Activated CD4-positive, alpha-beta T cell treated with anti-CD3 and anti-CD28 coated beads for 24 hours (primary cell): ENCODE measurements at places on chromosomes 2 and 18.

DNA sequence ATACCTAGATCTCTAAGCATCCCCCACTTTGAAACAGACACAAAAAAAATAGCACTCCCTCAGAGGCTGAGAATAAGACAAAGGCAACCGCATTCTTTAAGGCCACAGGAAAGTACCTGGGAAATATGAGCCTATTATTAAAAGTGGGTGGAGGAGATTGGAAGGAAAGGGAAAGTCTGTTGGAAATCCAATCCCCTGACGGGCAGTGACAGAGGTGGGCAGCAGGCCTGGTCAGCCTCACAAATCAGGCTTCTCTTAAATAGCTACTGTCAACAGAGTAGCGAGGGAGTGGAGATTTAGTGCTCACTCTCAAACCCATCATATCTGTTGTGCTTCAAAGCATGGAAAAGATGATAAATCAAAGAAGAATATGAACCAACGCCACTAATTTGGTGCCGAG, 324.4 kb downstream of the ALK start:
- no peak for DNase-seq

DNA sequence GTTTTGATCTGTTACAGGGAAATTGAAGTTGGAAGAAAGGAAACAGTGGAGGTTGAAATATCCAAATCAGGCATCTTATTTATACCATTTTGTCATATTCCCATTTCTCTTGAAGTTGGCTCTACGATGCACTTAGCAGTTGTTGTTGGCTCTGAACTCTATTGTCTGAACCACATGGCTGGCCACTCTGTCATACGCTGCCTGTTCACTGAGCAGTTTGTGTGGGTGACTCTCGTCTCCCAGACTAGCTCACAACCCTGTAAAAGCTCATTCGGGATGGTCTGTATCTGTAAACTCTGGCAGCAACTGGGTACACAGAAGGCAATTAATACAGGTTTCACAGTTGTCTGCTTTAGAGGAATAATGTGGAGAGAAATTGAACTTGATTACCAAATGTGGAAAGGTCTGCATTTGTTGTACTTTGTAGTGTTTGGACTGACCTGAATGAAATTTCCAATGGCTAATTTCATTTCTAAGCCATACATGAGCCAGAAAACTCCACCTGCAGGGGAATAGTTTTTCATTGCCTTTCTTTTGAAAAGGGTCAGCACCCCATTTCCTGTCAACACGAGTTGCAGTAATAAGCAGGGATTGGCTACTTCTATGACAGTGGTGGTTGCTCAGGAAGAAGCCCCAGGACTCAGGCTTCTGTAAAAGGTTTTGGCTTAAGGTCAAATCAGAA, 378.2 kb downstream of the OSR1 start:
- no peak for DNase-seq

- DNase-seq, result no peak
Observed at GRCh38 chr2:190533175-190533967, 1.2 kb downstream of the NEMP2 start.

GRCh38 chr2:205762881-205763280, 80.6 kb downstream of the NRP2 start:
- DNase-seq, result no peak

DNA sequence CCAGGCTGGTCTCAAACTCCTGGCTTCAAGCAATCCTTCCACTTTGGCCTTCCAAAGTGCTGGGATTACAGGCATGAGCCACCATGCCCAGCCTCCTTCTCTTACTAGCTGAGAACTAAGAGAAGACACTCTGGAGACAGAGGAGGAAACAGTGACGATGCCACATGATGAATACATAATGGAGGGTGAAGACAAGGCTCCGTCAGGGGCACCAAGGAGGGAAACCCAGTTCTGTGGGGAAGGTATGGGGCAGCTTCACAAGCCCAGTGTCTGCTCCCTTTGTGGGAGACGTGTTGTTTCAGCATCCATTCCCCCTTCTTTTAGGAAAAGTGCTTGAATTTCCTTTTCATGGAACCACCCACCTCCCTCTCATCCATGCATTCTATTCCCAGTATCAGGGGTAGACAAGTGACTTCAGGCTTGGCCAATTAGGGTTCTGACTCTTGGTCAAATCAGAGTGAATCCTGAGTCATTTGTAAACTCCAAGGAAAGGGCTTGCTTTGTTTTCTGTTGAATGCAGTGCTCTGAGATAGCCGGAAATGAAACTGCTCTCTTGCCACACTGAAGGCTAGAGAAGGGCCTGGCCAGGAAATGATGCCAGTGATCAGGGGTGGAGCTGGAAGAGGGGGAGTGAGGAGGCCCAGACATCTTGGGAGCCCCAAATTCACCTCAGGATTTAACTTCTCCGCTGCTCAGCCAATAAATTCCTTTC, 23.7 kb downstream of the TMEM127 start:
- no peak for DNase-seq

DNA sequence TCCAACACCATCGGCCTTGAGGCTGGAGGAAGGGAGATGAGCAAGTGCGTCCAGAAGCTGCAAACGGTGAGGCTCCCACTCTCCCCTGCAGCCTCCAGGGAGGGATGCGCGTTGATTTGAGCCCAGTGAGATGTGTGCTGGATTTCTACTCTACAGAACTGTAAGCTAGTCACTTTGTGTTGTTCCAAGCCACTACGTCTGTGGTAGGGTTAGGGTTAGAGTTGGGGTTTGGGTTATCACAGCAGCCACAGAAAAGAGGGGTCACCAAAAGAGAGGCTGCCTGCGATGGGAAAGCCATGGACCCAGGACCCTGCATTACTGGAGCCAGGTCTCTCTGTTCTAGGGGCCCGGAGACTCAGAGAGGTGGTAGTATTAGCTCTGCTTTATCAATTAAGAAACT, 94.5 kb downstream of the KCNF1 start:
- DNase-seq, result no peak
